ENCODE measurements at places on chromosomes 16 and 17. TPM values are rescaled to one million over a fixed set of nuclear protein-coding genes. Genes with fewer than 3 reads are reported as not detected.

CRHR1 gene
- total RNA-seq: 3.7 TPM

EFNB3 gene
- total RNA-seq: 17.5 TPM

RPGRIP1L gene
- total RNA-seq: 24.1 TPM

DDX52 gene
- 35.9 TPM for total RNA-seq

KRT16 gene
- not detected for total RNA-seq

Measured in frontal cortex (tissue), 4 donors.